Stimulated activated CD8-positive, alpha-beta memory T cell treated with anti-CD3 and anti-CD28 coated beads, Interleukin-2, amount 100 ng/mL, for 1 hour (primary cell): ENCODE measurements at places on chromosomes 4 and X.

- DNase-seq = no peak
Measured at GRCh38 chrX:40445691-40446090, 135.1 kb upstream of the ATP6AP2 start.

DNA sequence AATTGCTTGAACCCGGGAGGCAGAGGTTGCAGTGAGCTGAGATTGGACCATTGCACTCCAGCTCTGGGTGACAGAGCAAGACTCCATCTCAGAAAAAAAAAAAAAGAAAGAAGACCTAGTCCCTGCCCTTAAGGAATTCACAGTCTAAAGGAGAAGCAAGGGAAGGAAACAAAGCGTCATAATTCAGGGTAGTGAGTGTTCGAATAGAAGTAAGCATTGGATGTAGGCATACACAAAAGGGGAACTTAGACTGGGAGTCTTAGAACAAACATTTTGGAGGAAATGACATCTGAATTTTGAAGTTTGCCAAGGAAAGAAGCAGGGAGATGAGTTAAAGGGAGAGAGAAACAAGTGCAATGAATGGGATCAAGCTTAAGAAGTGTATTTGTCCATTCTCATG is 32.4 kb downstream of the PPM1K start:
- no peak for DNase-seq

DNA sequence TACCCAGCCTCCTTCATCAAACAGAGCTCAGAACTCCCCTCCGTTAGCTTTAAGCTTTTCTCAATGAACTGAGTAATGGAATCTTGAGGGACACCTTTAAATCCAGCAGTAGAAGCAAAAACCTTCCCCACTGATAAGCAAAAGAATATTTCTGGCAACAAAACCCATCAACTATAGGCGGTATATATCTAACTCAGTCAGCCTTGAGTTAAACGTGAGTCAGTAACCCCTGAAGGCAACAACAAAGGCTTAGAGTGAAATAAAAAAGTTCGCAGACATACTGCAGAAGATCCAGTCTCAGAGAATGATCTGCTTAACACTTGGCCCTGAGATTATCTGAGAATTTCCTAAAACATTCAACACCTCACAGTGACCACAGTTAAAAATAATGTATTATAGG is 77.2 kb downstream of the DMD start:
- no peak for DNase-seq

DNA sequence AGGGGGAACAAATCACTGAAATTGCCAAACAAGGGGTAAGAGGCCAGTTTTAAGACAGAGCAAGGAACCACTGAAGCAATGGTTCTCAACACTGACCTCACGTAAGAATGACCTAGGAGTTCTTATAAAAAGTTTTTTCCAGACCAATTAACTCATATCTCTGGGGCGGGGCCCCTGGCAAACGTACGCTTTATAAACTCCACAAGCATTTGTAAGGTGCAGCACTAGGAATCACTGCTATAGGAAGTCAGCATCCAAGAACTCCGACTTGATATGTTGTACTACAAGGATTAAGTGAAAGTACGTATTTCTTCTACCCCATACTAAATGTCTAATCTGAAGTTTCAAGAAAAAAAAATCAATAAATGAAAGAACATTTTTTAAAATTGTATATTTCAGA is 269.9 kb downstream of the RCHY1 start:
- no peak for DNase-seq

GRCh38 chr4:129561886-129562671 is 466.1 kb downstream of the C4orf33 start:
- DNase-seq = no peak

DNA sequence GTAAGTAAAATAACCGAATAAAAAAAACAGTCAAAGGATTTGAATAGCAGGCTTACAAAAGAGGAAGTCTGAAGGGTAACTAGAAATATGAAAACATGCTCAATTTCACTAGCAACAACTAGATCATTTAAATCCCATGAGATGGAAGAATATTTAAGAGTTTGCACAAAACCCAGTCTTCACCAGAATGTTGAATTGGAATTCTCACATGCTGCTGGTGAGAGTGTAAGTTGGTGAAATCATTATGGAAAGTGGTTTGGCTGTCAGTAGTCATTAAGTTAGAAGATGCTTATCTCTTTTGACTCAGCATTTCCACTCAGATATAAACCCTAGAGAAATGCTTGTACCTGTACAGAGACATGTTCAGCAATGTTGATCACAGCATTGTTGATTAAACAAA is 110.1 kb downstream of the PGRMC2 start:
- DNase-seq = no peak

DNA sequence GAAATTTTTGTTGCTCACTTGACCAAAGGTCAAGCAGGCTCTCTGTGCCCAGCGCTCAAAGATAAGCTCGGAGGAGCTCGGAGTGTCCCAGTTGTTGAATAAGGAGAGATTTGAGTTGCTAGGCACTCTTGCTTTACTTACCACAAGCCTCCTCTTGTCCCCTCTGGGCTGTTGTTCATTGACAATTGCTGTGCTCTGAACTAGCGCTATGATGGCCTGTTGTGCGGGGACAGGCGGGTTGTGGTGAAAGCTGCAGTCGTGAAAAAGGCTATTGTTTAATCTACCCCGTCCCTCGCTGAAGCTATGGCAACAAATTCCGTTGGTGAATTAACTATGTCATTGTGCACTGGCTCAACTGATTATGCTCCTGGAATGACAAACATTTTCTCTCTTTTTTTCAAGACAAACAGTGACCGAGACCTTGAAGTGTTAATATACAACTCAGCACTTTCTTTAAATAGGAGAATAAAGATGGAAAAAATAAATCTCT is 21.0 kb upstream of the POLA1 start:
- no peak for DNase-seq

DNA sequence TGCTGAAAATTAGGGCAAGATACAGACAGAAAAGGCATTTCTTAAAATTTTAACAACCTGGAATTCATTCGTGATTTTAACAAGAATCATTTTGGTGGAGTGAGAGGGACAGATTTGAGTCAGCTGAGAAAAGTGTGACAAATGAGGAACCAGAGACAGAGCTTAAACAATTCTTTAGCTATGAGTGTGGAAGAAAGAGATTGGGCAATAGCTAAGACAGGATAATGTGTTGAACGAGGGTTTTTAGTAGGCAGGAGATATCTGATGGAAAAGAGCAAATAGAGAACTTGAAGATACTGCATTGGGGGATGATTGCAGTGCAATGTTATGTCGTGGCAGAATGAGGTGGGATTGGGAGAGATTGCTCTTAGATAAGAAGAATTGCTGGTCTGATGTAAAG is 164.2 kb upstream of the SPRY1 start:
- DNase-seq = no peak

GRCh38 chrX:118216509-118216908 is 99.9 kb upstream of the KLHL13 start:
- DNase-seq = no peak

- DNase-seq = no peak
Measured at GRCh38 chrX:24876530-24877287, 139.1 kb downstream of the ARX start.

GRCh38 chr4:161767116-161767515 is 396.7 kb downstream of the FSTL5 start:
- no peak for DNase-seq

DNA sequence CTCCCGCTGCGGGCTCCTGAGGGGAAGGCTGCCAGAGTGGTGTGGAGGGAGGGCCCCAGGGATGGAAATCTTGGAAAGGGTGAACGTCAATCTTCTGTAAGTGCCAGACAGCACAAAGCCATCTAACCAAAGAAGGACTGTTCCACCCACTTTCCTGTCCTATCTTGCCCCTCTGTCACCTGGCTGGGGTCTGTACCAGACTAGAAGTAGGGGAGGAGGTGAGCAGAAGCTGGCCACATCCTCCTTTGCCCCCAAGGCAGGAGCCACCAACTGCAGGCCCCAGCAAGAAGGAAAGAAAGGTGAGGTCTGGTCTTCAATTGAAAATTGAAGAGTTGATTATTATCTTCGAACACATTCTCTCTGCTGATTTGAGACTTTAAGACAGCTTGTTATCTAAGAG is 214.4 kb upstream of the LEF1 start:
- DNase-seq = no peak

DNA sequence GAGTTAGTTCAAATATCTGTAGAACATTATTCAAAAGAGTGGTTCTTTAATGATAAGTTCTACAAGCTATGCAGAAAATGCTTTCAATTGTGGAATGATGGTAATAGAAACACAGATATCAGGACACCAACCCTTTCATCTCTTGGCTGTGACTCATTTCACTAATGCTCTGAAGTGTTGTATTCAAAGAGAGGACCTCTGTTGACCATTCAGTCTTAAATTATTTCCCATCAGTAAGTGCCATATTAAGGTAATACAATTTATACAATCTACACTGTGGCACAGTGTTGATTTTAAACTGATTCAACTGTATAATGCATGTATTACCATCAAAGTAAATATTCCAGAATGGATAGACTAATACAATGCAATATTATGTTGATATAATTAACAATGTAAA is 289.0 kb upstream of the ADGRL3 start:
- DNase-seq = no peak

DNA sequence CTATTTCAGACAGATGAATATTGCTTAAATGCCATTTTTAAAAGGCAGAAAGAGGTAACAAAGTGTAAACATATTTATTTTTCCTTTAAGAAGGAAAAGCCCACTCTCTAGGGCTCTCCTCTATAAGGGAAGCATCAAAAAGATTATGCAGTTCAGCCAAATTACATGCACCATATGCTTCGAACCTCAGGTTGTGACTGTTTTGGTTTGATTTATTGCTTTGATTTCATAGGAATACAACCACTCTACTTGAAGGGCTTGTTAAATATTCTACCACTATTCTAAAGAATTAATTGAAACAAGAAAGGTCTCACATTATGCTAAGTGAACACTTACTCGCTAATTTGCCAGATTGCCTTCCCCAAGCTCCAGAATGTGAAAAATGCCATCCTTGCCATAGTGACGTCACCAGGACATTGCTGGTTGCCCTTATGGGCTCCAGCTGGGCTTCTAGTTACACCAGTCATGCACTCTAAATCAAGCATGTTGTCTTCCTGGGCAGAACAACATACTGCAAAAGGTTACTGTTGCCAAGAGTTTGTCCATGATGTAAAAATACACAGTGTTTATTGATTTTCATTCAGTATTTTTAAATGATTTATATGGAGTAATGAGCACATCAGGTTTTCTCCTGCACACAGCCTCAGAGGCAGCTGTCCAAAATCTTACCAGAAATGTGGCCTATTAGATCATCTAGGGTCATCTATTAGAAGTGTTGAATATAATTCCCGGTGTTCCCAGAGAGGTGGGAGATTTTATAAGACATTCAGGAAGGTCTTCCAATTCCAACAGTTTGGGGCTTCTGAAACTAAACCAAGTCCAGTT is 164.4 kb upstream of the RAPGEF2 start:
- DNase-seq = no peak

- DNase-seq = no peak
Measured at GRCh38 chrX:66602381-66602938, 36.4 kb downstream of the EDA2R start.

DNA sequence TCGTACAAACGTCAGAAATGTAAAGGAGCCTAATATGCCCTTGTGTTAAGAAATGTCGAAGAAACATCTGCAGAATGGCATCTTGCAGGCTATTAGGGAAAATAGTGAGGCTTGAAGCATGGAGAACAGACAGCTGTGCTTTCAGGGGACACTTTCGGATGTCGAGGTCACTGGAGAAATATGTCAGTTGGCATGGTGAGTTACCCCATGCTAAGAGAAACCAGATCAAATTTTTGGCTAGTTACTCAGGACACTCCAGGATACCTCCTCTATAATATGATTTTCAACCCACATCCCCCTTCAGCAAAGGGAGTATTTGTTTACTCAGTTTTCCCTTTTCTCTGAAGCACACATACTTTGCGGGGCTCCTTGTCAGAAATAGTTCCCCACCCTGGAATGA is 171.4 kb downstream of the GPC3 start:
- no peak for DNase-seq

DNA sequence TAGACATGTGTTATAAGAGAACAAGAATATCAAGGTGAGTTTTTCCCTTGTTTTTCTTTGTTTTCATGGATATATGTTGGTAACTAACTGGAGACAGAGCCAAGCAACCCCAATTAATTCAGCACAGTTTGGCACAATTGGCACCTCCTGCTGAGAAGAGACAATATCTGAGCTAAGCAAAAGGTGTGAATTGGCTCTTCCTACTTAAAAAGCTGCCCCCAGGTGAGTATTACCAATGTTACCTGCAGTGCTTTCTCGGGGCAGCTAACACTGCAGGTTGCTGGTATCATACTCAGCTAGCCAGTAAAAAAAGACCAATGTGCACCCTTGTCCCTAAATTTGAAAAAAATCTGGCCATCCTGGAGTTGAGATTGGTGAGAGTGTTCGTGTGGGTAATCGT is 871.2 kb upstream of the TENM3 start:
- no peak for DNase-seq

DNA sequence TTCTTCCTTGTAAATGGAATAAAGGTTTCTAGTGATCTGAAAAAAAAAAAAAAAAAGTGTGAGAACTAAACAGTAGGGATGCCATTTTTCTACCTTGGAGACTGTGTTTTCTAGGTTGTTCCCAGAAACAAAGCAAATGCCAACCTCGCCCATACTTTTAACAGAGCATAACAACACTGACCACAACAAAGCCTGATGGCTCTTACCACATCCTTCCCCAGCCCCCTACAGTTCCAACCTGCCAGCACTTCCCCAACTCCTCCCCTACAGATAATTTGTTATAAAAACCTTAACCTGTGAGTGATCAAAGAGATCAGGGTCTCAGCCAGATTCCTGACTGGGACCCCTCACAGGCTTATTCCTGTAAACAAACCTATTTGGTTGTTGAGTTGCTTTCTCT is 940.0 kb downstream of the SH3BGRL start:
- DNase-seq = no peak

DNA sequence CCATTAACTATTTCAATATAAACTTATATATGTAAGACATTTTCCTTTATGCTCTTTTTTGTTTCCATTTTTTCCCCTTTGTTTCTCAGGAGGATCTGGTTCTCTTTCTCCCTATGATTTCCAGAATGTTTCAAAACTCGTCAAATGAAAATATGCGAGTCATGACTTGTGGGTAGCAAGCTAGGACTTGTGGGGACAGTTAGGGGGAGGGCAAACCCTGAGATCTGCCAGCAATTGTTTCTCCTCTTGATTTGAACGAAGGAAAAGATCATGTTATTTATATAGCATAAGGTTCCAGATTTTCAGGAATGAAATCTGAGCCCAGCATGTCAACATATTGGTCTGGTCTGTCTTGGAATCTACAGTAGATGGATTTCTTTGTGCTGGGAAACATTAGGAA is 28.9 kb upstream of the GPC4 start:
- no peak for DNase-seq

DNA sequence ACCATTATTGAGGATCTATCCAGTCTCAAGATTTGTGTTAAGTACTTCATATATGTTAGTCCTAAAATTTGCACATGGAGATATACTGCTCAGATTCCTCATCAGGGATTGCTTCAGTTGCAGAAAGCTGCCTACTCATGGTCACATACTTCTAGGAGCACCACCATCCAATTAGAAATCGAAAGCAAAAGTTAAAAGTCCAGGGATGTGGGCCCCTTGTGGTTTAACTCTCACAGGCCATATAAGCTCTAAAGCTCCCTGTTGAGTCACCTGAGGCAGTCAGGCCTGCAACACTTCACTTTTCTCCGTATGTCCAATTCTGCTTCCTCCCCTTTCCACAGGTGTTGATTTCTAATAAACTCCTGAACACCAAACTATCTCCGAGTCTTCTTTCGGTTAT is 84.2 kb downstream of the CNOT6L start:
- DNase-seq = no peak

- DNase-seq = no peak
Measured at GRCh38 chrX:9586992-9587392, 122.1 kb downstream of the TBL1X start.

GRCh38 chr4:143215873-143216272 is 31.2 kb downstream of the USP38 start:
- no peak for DNase-seq

- DNase-seq = no peak
Measured at GRCh38 chr4:41866799-41867677, 68.2 kb upstream of the TMEM33 start.
